ENCODE measurements at places on chromosomes 2 and 18. TPM values are rescaled to one million over a fixed set of nuclear protein-coding genes. Genes with fewer than 3 reads are reported as not detected.

- DNase-seq: no peak
Measured at GRCh38 chr18:27711382-27711781, 465.5 kb downstream of the CDH2 start.

DNA sequence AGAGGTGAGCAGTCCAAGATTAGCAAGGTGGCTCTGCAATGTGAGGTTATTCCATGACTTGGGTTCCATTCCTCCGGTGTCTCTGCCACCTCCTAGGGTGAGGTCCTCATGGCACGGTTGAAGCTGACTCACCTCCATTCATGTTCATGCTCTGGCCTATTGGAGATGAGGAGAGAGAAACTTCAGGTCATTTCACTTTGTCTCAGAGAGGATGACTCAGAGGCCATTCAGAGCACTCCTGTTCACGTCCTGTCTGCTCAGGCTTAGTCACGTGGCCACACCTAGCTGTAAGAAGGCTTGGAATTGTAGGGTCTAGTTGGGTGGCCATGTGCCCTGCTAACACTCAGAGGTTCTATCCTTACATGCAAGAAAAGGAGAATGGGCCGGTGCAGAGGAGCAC, 67.5 kb upstream of the MBOAT2 start:
- peak; percentile 25 for DNase-seq

GRCh38 chr18:69787825-69788547, 159.7 kb downstream of the CD226 start:
- no peak for DNase-seq

GRCh38 chr2:65349863-65350262, 82.5 kb downstream of the SPRED2 start:
- no peak for DNase-seq

Gene MPP4
- 0.37 TPM for total RNA-seq

DNA sequence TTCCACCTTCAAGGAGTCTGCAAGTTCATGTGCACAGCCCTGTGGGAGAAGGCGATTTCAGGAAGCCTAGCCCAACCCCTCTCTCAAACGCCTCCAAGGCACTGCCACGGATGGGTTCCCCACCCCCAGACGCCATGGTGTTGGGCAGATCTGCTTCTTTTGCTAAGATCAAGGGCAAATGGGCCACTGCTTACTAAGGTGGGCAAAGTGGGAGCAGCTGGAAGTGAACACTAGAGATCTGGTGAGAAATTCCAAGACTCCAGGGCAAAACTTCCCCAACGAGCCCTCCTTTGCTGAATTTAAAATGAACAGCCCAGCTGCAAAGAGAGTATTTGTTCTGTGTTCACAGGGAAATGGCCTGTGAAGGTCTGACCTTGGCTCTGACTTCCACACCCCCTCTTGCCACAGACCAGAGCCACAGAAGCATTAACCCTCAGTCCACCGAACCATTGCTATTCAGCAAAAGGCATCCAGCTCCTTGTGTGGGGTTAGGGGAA, 45.1 kb upstream of the ZBTB7C start:
- no peak for DNase-seq

- no peak for DNase-seq
Measured at GRCh38 chr18:12960395-12960794, 12.6 kb downstream of the SEH1L start.

Gene UPP2
- total RNA-seq: not detected

All from Caco-2 (cell line).